PC-9 (cell line): ENCODE measurements at places on chromosomes 5 and 9. TPM values are rescaled to one million over a fixed set of nuclear protein-coding genes. Genes with fewer than 3 reads are reported as not detected.

- DNase-seq: no peak
These were observed 48.1 kb upstream of the PCA3 start for GRCh38 chr9:76716085-76716672.

Gene PDE6A
- 0.35 and 0.50 TPM in 2 replicates for total RNA-seq

Gene BTNL8
- not detected in 2 replicates for total RNA-seq

DNA sequence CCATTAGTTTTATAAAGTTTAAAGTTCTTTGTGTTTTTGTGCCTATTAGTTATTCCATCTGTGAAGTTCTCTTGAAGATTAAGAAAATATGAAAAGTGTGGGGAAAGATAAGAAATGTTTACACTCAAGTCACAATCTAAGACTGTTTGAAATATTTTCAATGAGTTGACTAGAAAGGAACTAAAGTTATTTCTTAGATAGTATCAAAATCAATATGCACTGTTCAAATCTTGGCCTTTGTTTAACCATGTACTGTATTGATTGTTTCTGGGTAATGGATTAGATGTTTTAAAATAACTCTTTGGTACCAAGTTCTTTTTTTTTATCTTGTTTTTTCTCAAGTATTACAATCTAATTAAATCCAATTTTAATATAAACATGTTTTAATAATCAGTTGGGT lies 46.0 kb downstream of the SMC5 start:
- DNase-seq: no peak

DNA sequence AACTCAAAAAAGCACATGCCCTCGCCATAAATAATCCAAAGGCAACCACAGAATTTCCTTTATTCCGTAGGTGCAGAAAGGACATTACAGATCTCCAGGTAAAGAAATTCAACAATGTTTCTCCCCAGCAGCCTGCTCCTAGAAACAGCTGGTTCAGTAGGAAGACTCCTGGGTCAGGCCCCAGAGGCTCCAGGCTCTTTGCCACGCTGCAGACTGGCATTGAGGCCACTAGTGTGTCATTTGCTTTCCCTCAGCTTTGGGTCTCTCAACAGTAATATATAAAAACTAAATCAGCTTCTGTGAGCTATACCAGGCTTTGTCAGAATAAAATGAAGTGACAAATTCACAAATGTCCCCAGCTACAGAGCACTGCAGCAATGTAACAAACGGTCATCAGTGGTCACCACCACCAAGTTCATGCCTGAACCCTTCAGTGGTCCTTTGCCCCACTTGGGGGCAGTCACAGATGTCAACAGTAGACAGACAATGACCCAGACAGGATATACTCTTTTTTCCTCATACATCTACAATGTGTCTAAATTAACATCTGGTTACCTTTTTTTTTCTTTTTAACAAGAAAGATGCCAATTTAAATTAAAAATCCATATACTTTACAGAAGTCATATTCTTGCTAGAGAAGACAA lies 93.5 kb downstream of the MARCHF3 start:
- DNase-seq: no peak

GRCh38 chr5:7078901-7079300 lies 317.0 kb upstream of the ADCY2 start:
- DNase-seq: no peak

GRCh38 chr5:29794141-29794787 lies 1399.2 kb upstream of the CDH6 start:
- no peak for DNase-seq

DNA sequence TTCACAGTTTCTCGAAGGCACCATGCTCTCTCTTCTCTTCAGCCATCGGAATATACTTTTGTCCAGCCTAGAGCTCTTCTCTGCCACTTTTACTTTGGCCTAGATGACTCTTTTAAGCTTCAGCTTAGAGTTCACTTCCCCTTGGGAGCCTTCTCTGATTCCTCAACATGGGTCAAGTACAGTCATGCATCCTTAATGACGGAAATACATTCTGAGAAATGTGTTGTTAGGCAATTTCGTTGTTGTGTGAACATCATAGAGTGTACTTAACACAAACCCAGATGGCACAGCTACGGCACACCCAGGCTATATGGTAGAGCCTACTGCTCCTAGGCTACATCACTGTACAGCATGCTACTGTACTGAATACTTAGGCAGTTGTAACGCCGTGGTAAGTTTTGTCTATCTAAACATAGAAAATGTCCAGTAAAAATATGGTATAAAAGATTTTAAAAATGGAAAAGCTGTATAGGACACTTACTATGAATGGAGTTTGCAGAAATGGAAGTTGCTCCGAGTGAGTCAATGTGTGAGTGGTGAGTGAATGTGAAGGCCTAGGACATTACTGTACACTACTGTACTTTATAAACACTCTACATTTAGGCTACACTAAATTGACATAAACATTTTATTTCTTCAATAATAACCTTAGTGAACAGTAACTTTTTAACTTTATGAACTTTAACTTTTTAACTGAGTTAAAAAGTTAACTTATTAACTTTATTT lies 15.1 kb upstream of the TNFSF15 start:
- no peak for DNase-seq

Gene NHP2
- total RNA-seq: 221 and 229 TPM in 2 replicates

Gene GARIN3
- not detected in 2 replicates for total RNA-seq

Gene F2RL2
- 1.5 and 3.5 TPM in 2 replicates for total RNA-seq

GRCh38 chr9:35948901-35949318 lies 9.0 kb downstream of the OR2S2 start:
- peak; percentile 54 for DNase-seq

- no peak for DNase-seq
These were observed 41.5 kb upstream of the NOTCH1 start for GRCh38 chr9:136587145-136587943.
